ENCODE measurements at places on chromosomes 2 and 18.

- DNase-seq, result no peak
These were observed 86.9 kb upstream of the RBBP8 start for GRCh38 chr18:22846088-22846683.

DNA sequence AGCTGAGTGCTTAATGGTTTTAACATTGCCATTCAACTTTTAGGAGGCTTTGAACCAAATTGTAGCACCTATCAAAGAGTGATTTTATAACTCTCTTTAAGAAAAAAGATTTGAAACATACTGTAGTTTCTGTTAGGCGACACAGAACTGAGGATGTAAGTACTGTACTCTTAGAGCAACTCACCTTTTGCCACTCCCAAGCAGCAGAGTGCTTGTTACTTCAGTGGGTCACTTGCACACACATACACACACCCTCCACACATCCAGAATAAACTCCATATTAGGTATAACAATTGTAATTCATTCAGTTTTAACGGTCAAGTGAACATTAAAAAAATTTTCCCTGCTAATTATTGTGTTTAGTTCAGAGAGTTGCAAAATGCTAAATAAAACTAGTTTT, 118.3 kb downstream of the CAMKMT start:
- DNase-seq, result no peak

DNA sequence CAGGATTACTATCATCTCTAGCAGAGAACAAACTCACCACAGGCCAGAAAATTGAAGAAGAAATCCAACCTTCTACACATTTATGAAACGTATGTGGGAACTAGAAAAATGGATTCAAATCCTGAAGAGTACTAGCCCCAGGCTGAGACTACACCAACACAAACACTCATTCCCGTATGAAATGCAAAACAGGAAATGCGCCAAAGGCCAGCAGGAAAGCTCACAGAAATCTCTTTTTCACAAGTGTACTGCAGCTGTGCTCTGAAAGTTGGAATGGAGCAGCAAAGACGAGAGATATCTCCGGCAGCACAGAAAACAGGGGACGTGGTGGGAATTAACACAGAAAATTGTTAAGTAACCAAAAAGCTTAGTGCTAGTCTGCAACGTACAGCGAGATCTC, 913.5 kb downstream of the TDRD15 start:
- DNase-seq, result no peak

DNA sequence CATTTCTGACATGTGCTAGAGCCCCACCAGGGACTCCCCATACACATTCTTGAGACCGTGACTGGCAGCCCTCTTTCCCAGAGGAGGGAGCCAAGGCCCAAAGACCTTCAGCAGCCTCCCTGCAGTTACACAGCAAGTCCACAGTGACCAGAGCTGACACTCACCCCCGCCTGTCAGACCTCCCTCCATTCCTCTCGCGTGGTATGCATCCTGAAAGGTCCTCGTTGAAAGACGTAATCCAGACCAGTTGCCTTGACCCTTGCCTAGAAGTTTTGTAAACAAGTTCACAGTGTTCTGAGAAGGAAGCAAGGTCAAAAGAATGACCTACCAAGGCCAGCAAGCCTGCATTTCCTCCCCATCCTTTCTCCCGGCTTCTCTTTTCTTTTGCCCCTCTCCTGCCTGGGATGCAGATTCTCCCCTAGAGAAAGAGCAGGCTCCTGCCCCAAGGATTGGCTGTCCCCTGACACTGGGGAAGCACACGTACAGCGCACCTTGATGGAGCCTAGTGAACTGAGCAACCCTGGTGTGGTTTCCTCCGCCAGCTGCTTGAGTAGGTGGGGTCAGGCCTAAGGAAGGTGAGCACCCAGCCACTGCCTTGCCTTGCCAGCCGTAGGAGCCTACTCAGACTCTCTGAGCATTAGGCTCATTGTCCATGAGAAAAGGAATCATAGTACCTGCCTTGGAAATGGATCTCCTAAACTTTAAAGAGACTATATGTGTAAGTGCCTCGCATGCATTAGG, 18.3 kb downstream of the TRIB2 start:
- DNase-seq, result no peak

- no peak for DNase-seq
These were observed 778 bp downstream of the BBS5 start for GRCh38 chr2:169480079-169480465.

All from CD4-positive, alpha-beta T cell treated with Interleukin-4 for 4 hours (primary cell).